ENCODE measurements at places on chromosomes 4 and X.

GRCh38 chr4:173489514-173489913 is 40.5 kb downstream of the HAND2 start:
- no peak for DNase-seq

DNA sequence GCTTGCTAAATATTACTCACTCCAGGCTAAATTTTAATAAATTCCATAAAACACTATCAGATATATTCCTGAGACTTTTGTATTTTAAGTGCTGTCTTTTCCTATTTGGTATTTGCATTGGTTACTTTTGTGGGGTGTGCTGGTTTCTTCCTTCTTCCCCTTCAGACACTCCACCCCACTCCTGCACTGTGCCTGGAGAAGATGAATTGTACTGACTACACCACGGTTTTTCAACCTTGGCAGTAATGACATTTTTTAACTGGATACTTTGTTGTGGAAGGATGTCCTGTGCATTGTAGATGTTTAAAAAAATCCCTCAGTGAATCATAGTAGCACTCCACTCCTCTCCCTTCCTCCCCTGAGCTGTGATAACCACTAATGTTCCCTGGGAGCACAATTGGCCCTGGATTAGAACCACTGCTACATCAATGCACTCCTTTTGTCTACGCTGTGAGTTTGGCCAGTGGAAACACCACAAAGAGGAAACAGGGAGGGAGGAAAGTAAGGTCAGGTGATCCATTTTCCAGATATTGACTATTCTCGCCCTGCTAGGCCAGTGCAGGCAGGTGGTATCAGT is 36.3 kb downstream of the SNCA start:
- DNase-seq: no peak

- DNase-seq: no peak
These were observed 46.1 kb downstream of the MID1IP1 start for GRCh38 chrX:38847206-38847902.

- no peak for DNase-seq
These were observed 102.6 kb upstream of the TENT5D start for GRCh38 chrX:80317646-80318045.

DNA sequence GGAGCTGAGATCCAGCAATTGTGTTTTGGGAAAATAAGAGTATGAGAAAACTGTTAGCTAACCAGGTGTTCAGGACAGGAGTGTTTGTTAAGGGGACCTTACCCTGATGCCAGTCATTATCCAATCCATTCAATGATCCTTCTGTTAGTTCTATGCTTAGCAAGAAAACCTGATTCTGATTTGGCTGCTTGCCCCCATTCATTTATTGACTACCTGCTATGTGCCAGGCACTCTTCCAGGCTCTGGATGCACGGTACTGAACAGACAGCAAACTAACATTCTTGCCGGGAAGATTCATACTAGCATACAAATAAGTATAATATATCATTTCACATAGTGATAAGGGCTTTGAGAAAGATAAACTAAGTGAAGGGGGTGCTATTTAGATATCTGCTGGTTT is 1.0 kb upstream of the MECP2 start:
- no peak for DNase-seq

DNA sequence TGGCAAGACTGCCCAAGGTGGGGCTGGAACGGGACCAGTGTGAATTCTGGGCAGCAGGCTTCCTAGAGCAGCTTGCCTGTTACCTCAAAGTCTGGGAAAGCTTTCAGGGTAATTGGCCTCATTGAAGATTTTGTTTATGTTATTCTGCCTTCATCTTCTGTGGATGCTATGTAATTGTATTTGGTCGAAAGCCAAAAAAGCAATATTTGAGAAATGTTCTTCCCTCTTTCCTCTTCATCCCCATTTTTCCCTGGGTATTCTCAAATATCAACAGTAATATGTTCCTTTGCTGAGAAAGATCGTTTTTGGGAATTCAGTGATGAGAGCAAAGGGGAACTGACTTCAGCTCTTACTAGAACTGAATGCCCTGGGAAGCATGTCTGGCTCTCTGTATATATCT is 12.9 kb downstream of the TMEM131L start:
- no peak for DNase-seq

GRCh38 chr4:127623797-127624083 is 9.0 kb upstream of the INTU start:
- no peak for DNase-seq

- no peak for DNase-seq
These were observed 115.3 kb downstream of the ATP8A1 start for GRCh38 chr4:42541647-42542046.

GRCh38 chr4:169210504-169211118 is 60.1 kb downstream of the SH3RF1 start:
- DNase-seq: no peak

GRCh38 chrX:140724309-140724708 is 14.8 kb downstream of the LINC00632 start:
- DNase-seq: no peak

GRCh38 chrX:103538728-103539127 is 19.4 kb upstream of the RAB40A start:
- no peak for DNase-seq

DNA sequence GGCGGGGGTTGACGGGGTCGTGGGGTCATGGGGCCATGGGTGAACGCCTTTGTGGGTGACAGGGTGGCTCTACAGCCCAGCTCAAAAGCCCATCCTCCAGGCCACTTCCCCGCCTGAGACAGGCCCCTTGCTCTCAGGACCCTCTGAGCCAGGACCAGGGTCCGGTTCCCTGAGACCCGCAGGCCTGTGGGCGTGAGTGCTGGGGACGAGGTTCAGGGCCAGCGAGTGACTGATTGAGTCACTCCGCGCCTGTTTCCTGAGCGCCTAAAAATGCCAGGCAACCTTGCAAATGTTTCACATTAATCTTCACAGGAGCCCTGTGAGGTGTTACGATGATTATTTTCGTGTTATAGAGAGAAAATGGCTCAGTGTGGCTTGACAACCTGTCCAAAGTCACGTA is 97.8 kb downstream of the ZNF674 start:
- no peak for DNase-seq

DNA sequence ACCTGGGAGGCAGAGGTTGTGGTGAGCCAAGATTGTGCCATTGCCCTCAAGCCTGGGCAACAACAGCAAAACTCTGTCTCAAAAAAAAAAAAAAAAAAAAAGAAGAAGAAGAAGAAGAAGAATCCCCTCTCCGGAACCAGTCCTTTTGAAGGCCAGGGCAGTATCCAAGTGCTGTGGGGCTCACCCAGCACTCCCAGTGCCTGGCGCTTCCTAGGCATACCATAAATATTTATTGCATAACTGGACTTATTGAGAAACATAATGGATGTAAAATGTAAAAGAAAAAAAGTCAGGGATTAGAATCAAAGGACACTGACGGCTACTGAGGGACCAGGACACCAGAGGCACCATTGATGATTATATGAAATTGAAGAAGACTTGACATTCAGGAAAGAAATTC is 162.1 kb upstream of the KIT start:
- DNase-seq: no peak

- DNase-seq: no peak
These were observed 377.8 kb downstream of the KCTD8 start for GRCh38 chr4:44070843-44071242.

- DNase-seq: no peak
These were observed 116.9 kb downstream of the STPG2 start for GRCh38 chr4:98026362-98026761.

DNA sequence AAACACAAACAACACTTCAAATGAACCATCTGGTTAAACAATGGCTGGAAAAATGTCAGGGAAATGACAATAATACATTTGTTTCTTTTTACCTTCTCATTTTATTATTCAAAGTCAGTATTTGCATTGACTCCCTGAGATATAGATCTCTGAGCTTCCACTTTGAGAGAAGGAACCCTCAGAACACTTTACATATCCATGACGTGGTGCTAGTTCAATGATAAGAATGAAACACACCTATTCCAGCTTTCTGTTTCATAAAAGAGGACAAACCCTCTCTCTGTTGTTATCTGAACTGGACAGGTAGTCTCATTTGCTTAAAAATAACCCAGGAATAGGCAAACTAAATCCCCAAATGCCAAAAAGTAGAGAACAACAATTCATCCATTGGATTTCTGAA is 65.3 kb upstream of the CCSER1 start:
- no peak for DNase-seq

DNA sequence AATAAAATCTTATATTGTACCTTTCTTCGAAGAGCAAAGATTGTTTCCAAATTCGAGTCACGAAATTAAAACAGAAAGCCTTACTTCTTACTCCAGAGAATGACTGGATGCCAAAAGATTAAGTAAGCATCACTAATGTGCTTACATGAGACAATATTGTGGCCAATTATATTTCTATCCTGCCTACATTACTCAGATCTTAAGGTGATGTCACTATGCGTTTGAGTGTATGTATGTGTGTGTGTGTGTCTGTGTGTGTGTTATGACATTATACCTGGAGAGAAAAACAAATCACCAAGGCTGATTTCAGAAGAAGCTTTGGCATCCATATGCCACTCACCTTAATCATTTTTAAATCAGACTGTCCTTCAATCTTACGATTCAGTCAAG is 556.3 kb downstream of the PPARGC1A start:
- DNase-seq: no peak

GRCh38 chr4:138035781-138036258 is 206.3 kb downstream of the SLC7A11 start:
- DNase-seq: no peak

GRCh38 chr4:7075962-7076695 is 8.3 kb upstream of the GRPEL1 start:
- DNase-seq: no peak

DNA sequence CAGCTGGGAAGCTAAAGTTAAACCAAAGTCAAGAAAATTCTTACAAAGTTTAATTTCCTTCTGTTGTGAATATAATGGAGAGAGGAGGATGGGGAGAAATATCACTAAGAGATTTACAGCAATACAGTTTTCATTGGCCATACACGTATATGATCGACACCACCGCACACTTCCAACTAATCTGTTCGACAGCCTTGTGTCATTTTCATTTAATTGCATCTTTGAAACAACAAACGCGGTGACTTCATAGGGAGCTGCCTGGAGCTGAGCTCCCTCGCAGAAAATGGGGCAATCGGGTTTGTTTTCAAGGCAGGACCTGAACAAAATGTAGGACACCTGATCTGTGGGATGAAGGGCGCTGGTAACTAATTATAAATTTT is 1.3 kb downstream of the PTPN13 start:
- DNase-seq: no peak

GRCh38 chr4:55670695-55671094 is 34.6 kb upstream of the NMU start:
- no peak for DNase-seq

GRCh38 chrX:76439188-76439587 is 11.7 kb downstream of the MAGEE1 start:
- DNase-seq: no peak

DNA sequence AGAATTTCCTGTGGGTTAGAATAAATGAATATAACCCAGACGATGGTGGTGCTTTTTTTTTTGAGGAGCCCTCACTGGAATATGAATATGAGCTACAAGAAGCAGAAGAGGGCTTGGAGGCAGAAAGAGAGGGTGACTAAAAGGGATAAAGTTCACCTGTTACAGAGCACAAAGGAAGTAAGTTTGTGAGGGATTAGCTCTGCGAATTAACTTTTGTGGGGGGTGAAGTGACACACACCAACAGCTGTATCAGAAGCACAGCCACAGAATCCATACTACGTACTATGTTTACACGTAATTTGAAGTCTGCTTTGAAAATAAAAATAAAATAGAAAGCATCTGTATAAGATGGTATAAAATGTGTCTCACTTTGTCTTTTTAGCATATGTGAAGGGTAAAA is 963.6 kb upstream of the DIAPH2 start:
- no peak for DNase-seq

DNA sequence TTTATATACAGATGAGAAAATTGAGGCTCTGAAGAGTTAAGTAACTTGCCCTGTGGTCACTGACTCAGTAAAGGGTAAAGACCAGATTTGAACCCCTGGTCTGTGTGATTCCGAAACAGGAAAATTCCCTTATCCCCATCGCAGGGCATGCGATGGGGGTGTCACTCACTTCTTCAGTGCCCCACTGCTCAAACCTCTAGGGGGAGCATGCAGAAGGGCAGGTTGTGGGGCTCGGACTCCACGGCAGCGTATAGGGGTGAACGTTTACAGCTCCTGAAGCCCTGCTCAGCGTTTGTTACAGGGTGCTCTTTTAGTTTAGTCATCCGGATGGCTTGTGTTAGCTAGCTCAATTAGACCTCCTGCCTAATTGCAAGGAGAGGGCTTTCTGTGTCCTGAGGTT is 3.7 kb upstream of the EXOC1 start:
- DNase-seq: no peak

- no peak for DNase-seq
These were observed 105.3 kb downstream of the ADAMTS3 start for GRCh38 chr4:72463724-72464123.

DNA sequence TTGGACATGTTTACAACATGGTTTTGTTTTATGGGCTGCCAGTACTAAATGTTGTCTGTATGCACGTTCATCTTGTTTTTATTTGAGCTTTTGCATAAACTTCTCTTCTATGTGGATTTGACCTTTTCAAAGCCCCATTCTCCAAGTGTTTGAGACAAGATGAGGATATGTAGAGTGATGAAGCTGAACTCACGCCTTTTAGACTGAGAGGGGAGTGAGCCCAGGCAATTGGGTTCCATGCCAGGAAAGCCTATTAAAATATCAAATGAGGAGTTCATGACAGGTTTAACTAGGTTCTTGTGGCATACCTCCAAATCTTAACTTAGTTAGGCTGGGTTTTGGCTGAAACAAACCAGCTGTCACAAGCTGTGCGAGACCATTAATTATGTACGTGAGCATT is 170.4 kb upstream of the LDB2 start:
- no peak for DNase-seq

DNA sequence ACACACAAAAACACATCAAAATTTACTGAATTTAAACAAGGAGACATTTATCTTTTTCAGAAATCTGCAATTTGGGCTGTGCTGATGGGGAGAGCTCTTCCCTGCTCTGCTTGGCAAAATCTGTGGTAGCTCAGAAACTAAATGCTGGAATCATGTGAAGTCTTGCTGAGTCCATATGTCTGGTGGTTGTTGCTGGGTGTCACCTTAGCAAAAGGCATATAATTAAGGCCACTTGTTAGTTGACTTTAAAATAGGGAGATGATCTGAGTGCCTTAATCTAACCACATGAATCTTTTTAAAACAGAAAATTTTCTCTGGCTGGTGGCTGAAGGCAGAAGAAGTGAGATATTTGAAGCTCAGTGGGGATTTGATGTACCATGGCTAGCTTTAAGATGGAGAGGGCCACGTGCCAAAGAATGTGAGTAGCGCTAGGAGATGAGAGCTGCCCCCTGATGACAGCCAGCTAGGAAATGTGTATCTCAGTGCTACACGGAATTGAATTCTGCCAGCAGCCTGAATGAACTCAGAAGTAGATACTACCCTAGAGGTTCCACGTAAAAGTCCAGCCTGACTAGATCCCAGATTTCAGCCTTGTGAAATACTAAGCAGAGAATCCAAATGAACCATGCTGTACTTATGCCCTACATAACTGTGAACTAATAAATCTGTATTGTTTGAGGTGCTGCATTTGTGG is 7.6 kb upstream of the GUF1 start:
- DNase-seq: no peak

GRCh38 chr4:17966312-17966711 is 55.2 kb downstream of the LCORL start:
- no peak for DNase-seq

GRCh38 chr4:86892636-86892960 is 376 bp upstream of the C4orf36 start:
- DNase-seq: no peak
